ENCODE measurements at places on chromosomes 4 and X. TPM values are rescaled to one million over a fixed set of nuclear protein-coding genes. Genes with fewer than 3 reads are reported as not detected.

PLS3 gene
- 307 TPM for total RNA-seq

TLR2 gene
- 2.1 TPM for total RNA-seq

PSAPL1 gene
- not detected for total RNA-seq

RHOH gene
- not detected for total RNA-seq

ARMCX4 gene
- total RNA-seq: 0.34 TPM
